8988T (cell line): ENCODE measurements at places on chromosomes 12 and 14.

DNA sequence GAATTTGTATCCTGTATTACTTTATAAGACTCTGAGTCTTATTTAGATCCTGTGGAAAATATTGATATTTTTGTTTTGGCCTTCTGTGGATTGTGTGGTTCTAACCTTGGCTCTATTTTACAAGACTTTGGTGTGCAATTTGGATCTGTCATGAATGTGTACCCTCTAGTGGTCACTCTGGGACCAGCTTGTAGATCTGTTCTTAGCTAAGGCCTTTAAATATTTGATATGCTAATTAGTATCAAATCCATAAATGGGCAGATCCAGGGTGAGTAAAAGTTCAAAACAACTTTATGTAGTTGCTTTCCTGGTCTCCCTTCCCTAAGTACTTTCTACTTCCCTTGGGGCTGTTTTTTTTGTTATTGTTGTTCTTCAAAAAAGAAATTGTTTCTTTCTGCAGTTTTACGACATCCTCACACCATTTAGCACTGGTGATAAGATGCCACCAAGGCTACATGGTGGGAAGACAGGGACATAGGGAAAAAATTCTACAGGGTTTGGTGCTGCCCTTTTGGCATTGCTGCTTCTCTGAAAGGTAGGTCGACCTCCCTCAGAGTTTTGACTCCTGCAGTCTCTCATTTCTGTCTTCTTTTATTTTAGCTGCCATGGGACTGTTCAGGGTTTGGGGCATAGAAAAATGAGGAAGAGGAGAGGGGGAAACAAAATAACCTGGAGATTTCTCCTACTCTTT, 238.5 kb downstream of the GPHN start:
- DNase-seq: no peak

GRCh38 chr14:69629225-69630127, 18.1 kb downstream of the SUSD6 start:
- DNase-seq: no peak

GRCh38 chr12:128388461-128389000, 121.6 kb downstream of the TMEM132C start:
- no peak for DNase-seq

DNA sequence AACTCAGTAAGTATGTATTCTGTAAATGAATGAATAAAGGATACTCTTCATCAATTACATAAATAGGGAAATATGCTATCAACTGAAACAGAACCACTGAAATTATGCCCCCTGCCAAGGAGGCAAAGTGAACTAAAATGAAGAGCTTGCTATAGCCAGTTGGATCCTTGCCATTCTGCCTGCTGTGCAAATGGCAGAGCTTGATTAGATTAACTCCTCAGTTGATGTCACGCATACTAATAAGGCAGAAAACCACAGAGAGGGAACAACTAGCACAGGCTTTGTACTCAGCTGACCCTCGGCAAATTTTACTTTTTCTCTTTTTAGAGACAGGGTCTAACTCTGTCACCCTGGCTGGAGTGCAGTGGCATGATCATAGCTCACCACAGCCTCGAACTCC, 36.7 kb upstream of the FERMT2 start:
- no peak for DNase-seq

DNA sequence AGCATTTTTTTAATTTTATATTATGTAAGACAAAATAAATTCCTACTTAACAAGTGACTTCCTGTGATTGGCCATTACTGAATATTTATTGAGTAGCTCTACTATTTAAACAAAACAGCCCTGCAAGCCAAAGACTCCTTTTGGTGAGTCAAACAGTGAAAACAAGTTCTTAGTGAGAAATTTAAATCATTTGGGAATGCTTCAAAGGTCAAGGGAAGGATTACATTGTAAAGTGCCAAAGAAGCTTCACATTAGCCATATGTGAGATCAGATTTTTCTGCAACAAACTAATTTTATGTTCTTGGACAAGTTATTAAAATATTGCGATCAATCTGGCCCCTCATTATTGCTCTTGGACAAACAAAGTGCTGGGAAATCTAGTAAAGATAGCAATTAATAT, 795.4 kb upstream of the MGAT4C start:
- DNase-seq: no peak

DNA sequence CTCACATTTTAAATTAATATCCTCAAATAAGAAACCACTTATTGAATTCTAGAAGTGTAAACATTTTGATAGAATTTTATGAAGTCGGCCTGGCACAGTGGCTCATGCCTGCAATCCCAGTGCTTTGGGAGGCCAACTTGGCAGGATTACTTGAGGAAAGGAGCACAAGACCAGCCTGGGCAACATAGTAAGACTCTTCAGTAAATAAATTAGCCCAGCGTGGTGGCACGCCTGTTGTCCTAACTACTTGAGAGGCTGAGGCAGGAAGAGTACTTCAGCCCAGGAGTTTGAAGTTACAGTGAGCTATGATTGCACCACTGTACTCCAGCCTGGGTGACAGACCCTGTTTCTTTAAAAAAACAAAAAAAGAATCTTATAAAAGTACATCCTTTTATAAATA, 8.9 kb upstream of the ZNF410 start:
- DNase-seq: no peak

GRCh38 chr12:29220632-29221336, 71.7 kb downstream of the FAR2 start:
- DNase-seq: no peak

DNA sequence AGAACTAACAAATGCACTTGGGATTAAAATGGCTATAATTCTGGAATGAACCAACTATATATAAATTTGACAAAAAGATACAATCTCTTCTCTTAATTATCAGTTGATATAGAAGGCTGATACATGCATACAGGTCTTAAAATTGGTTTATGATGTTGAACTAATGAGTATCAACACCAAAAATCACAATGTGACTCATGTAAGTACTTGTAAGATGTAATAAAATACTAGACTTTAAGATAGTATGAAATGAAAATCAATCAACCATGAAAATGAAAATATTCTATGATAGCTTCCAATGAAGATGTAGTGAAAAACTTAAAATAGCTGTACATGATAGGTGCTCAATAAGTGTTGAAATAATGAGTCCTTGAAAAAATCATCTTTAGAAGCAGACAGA, 116.6 kb upstream of the SOX5 start:
- DNase-seq: no peak

GRCh38 chr12:56293795-56294194, 6.3 kb downstream of the CS start:
- no peak for DNase-seq

DNA sequence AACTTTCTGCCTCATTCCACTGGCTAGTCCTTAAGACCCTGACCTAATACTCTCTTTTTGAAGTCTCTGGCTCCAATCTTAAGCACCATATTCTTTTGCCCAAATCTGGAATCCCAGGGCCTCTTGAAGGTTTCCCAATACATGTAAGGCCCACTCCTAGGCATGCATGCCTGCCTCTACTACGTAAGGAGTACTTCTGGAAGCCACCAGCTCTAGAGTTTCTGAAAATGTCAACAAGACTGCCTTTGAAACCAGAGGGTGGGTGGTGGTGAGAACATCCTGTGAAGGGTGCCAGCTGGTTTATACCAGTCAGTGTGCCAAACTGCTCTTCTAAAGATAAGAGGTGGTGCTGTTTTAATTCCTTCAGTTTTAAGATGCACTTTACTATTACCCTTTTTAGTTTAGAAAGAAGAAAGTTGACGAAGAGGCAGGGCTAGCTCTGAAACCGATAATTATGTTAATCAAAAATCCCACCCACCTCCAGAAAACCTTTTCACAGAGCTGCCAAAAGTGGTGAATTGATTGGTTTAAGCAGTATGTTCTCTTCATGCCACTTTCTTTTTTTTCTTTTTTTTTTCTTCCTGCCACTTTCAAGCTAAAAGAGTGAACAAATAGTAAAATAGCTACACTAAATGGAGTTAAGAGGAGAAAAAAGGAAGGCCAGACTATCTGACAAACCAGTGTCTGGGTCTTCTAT, 8.7 kb upstream of the WDR89 start:
- no peak for DNase-seq

DNA sequence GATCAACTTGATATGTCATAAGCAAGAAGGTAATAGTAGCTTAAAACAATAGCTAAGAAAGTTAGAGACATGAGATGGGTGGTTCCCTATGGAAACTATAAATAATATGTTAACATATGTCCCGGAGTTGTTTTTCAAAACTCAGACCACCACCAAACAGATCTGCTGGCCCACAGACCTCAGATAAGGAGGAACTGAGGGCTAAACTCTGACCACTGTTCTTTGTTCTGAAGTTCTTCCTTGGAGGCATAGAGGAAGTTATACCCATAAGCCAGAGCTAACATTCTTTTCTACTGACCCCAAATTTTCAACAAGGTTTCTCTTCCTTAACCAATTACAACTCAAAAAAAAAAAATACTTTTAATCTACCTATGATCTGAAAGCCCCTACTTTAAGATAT, 156.1 kb upstream of the FSCB start:
- DNase-seq: no peak

DNA sequence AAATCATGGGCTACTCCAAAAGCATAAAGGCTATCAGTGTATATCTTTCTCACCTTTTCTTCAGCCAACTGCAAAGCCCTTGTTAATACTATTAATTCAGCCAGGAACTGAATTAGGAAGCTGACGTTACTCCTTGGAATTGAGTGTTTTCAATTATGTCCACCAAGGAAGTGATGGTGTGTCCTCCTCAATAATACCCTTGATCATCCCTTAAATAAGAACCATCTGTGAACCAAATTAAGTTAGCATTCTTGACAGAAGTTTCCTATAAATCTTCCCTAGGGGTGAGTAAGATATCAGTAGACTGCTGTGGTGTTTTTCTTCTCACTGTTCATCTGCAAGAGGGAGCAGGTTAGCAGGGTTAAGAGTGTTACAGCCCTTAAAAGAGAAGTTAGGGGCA, 252.3 kb upstream of the AVPR1A start:
- no peak for DNase-seq
